NCI-H1436 treated with DMSO at 0.1 percent for 48 hours (cell line): ENCODE measurements at places on chromosomes 5 and 9.

DNA sequence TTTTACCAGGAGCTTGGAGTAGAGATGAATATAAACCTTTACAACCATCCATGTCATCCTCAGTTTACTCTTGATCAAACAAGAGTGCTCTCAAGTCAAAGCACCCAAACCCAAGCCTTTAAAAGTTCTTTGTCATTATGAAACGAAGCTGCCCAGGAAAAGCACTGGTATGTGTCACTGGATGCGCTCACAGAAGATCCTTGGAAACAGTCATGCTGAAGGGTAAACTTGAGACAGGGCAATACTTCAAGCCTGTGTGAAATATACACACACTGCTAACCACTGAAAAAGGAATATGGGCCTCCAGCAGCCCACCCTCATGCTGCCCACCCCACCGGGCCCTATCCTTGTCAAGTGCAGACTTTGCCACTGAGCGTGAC is 84.5 kb downstream of the PRRT1B start:
- no peak for DNase-seq

GRCh38 chr9:92807757-92808725 is 43.4 kb upstream of the BICD2 start:
- DNase-seq: no peak

- DNase-seq: no peak
Measured at GRCh38 chr5:29016067-29016466, 1977.7 kb upstream of the CDH9 start.

GRCh38 chr5:31232273-31232888 is 38.9 kb downstream of the CDH6 start:
- DNase-seq: no peak

DNA sequence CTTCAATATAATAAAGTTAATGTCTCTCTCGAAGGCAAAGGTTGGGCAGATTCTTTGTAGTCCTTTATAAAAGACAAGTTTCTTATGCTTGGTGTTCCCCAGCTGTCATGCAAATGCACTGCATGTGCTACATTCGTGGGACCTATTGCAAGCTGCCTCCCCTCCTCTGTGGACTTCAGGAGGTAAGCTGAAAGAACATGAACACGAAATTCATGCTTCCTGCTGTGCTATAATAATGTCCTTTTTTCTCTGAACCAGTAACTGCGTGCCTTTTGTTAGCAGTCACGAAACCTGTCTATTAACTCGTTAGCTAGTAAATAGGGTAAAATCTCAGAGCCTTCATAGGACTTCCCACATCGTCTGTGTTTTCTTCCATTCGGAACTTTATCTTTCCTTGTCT is 363.5 kb downstream of the CDH9 start:
- no peak for DNase-seq

- DNase-seq: no peak
Measured at GRCh38 chr9:135302329-135303279, 177.0 kb upstream of the PPP1R26 start.

DNA sequence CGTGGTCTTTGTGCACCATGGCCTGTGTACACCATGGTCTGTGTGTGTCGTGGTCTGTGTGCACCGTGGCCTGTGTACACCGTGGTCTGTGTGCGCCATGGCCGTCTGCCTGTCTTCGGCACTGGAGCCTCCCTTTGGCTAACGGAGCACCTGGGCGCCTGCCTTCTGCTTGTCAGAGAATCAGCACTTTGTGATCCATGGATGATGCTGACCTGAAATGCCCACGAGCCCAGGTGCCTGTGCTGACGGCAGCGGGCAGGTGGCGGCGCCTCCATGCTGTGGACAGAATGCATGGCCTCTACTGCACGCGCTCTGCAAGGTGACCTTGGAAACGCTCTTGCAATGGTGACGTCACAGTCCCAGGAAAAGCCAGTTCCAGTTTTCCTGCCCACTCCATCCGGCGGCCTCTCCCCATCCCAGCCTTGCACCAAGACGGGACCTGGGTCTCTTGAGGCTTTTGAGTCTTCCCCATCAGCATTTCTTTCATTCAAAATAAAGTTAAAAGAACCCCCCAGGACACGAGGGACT is 14.6 kb downstream of the LCN9 start:
- no peak for DNase-seq

DNA sequence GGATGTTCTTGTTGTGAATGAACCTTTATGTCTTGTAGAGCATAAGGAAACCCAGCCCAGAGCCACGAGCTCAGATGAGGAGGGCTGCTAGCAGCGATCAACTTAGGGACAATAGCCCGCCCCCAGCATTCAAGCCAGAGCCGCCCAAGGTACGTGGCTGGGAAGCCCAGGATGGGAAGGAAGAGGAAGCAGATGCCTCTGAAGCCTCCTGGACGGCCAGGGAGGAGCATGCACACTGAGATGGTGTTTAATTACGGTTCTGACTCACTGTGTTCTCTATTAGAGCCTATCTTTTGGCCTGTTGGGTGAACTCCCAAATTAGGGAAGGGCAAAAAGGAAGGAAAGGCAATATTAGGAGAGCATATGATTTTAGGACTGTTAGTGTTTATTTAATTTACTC is 75.3 kb downstream of the TJP2 start:
- DNase-seq: no peak

DNA sequence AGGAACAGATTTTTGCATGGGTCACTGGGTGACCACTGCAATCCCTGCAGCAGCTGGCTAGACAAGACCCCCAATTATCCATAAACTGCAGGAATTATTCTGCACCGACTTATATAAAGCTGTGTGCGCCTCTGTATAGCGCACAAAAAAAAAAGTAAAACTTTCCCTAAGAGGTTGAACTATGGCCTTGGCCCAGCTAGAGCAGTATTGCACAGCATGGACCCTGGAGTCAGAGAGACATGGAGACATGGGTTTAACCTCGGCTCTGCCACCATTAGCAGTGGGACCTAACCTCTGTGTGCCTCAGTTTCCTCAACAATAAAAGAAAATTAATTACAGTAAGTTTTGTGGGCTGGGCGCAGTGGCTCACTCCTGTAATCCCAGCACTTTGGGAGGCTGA is 17.1 kb upstream of the GRPEL2 start:
- no peak for DNase-seq
